ENCODE measurements at places on chromosomes 5 and 9. TPM values are rescaled to one million over a fixed set of nuclear protein-coding genes. Genes with fewer than 3 reads are reported as not detected.

SLC25A2 gene
- not detected for total RNA-seq

- peaks cover 2% of the 10 kb centered on the region for H3K4me1 ChIP-seq
- no peak for DNase-seq
- H3K4me3 ChIP-seq, result no peak overlapping the region
Measured at GRCh38 chr9:87370049-87370685, 127.5 kb upstream of the DAPK1 start.

DNA sequence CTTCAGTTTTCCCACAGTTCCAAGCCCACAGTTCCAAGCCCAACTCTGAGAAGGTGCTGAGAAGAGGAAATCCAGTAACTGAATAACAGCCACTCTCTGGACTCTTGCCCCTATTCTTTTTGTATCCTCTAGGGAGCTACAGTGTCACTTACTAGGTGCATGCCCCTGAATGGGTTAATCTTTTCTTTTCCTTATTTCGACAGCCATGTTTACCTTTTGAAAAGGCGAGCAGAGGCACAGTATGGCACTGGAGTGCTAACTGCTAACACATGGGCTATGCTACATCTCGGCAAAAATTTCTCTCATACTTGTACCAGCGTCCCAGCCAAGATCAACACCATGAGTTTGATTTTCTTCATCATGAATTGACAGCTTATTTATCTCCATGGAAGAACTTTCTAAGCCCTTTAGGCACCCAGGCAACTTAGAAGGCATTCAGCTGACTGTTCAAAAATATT is 222.6 kb downstream of the EBF1 start:
- no peaks in the 10 kb centered on the region for H3K4me1 ChIP-seq
- peaks cover 8% of the 10 kb centered on the region for H3K27me3 ChIP-seq
- no peak overlapping the region for H3K27ac ChIP-seq
- no peak for DNase-seq
- no peaks in the 10 kb centered on the region for H3K36me3 ChIP-seq

DNA sequence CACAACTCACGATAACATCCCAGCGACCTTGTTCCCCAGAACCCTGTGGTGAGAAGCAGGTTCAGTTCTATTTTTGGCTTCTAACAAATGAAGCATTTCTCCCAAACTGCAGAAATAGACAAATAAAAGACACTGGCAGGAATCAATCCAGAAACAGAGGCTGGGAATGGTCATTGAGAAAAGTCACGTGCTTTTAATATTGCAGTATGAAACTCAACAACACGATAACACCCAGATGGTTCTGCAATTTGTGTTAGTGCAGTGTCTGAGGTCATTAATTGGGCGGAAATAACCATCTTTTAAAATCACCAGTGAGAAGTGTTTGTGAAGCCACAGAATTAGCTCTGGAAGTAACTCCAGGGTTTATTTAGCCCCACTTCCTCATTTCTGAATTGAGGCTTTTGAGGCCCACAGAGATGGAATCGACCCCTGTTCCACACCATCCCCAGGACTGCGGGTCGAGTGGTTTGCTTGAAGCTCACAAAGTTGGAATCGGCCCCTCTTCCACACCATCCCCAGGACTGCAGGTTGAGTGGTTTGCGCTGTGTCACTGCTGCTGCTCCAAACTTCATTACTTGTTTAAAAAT is 164.7 kb upstream of the IRX4 start:
- no peak for DNase-seq
- peaks cover 33% of the 10 kb centered on the region for H3K27me3 ChIP-seq

- peaks cover 9% of the 10 kb centered on the region for H3K4me1 ChIP-seq
- no peak for DNase-seq
- H3K36me3 ChIP-seq, result no peaks in the 10 kb centered on the region
- no peaks in the 10 kb centered on the region for H3K27me3 ChIP-seq
Measured at GRCh38 chr5:95939465-95939864, 22.2 kb downstream of the ELL2 start.
